ENCODE measurements at places on chromosomes 13 and 19.

DNA sequence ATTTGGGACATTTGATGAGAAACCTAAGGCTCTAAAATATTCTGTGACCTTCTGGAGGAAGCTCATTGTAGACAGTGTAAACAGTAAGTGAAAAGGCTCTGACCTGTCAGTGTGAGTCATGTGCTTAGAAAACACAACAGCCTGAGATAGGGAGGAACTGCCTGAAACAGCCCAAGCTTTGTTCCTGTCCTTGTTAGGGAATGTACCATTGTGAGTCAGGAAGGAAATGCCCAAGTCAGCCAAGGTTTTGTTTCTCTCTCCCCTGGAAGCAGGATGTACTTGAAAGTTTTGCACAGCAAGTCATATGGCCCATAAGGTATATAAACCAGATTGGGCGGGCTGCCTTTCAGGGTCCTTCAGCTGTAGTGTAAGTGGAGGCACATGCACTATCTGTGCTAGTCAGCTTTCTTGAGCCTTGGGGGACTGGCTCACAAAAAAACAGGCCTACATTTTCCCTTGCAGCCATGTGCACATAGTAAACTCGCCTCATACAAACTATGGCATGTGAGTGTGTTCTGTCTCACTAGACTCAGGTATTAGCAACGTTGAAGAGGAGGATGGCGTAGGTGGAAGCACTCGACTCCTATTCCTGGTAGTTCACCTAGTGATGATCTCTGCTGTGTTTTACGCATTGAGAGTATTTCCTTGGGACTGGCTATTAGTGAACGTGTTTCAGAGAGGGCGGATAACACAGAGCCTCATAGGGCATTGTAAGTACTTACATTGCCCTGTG is 141.2 kb upstream of the KLHL1 start:
- no peak for DNase-seq

GRCh38 chr19:55384131-55384919 is at the start of gene TMEM238:
Gene TMEM238, minus strand, starts transcription at chr19:55384292. Its CDS starts 33 bp downstream, at chr19:55384259.
- no peak for DNase-seq

DNA sequence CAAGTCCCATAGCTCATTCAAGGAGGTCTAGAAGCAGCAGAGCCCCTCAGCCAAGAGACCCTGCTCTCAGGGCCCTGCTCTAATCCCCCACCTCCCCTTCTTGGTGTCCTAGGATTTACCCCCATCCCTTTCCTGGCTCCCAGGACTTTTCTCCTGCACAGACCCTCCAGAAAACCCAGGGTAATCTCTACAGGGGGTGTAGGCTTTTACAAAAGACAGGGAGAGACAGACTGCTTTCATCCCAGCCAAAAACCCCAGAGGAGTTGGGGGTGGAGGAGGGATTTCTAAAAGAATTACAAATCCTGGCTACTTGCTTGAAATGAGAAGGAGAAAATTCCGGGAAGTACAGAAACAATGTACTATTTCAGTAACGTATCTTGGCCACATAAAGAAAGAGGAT is 133.3 kb downstream of the TNFSF13B start:
- DNase-seq: no peak

GRCh38 chr13:30666113-30666512 is 48.4 kb downstream of the USPL1 start:
- no peak for DNase-seq

GRCh38 chr19:43408043-43408442 is 6.6 kb upstream of the TEX101 start:
- no peak for DNase-seq

- no peak for DNase-seq
Measured at GRCh38 chr13:41365631-41366030, 54.6 kb downstream of the NAA16 start.

GRCh38 chr13:66689628-66690027 is 540.5 kb downstream of the PCDH9 start:
- DNase-seq: no peak

GRCh38 chr19:51760697-51761356 is at the start of gene FPR2:
Gene FPR2, plus strand, starts transcription at chr19:51761180. Its CDS starts 7,479 bp downstream, at chr19:51768659.
- DNase-seq: no peak

DNA sequence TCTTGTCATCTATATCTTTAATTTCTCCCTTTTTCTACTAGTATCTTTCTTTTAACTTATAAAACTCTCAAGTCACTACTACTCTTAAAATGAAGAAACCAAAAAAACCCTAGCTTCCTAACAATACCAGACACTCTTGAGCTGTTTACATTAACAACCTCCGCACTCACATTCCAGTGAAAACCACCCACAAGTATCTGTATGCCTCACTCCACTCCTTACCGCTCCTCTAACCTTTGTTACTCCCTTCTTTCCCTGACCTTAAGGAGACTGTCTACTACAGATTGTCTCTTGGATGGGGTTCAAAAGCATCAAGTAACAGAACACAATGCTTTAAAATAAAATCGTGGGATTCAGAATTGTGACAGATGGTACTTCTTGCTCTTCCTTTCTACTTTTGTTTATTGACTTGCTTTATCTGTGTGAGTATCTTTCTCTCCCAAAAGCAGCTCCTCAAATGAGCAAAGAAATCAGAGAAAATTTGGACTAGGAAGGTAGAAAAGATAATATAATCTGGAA is 110.0 kb upstream of the FBXL3 start:
- DNase-seq: no peak

GRCh38 chr19:10660346-10660745 is 6.2 kb downstream of the ILF3 start:
- DNase-seq: no peak

DNA sequence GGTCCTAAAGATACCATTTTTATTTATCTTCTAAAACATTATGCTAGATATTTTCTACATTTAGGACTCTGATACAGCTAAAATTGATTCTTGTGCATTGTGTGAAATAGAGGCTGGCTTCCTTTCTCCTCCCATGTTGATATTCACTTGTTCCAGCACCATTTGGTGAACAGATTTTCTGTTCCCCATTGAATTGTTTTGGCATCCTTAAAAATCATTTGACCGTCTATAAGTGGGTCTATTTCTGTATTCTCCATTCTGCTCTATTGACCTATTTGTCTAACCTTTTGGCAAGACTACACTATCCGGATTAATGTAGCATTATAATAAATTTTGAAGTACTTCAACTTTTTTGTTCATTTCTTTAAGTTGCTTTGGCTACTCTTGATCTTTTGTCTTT is 2689.2 kb downstream of the PCDH9 start:
- no peak for DNase-seq

DNA sequence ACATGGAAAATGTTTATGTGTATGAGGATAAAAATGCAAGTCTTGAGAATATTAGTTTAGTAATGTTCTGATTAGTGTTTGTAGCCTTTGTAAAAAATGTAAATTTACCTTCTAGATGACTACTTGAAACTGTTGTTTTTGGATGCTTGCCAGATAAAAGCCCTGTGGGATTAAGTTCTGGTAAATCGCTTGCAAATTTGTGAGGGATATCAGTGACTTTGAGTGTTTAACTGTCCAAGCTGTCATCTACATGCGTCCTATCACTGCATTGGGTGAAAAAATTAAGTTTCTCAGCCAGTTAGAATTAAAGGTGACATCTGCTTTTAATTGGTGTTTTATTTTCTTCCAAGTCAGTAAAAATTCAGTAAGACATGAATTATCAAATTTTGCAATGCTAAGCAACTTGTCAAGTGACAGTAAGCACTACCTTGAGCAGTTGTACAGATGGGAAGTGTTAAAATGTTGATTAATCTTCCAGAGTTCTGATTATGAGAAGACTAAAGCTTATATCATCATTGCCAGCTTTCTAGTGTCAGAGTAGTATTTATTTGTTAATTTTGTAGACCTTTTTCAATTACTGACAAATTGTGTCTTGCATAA is 88.0 kb downstream of the PCCA start:
- DNase-seq: no peak

- no peak for DNase-seq
Measured at GRCh38 chr19:37907735-37908455, 887 bp downstream of the SIPA1L3 start.

DNA sequence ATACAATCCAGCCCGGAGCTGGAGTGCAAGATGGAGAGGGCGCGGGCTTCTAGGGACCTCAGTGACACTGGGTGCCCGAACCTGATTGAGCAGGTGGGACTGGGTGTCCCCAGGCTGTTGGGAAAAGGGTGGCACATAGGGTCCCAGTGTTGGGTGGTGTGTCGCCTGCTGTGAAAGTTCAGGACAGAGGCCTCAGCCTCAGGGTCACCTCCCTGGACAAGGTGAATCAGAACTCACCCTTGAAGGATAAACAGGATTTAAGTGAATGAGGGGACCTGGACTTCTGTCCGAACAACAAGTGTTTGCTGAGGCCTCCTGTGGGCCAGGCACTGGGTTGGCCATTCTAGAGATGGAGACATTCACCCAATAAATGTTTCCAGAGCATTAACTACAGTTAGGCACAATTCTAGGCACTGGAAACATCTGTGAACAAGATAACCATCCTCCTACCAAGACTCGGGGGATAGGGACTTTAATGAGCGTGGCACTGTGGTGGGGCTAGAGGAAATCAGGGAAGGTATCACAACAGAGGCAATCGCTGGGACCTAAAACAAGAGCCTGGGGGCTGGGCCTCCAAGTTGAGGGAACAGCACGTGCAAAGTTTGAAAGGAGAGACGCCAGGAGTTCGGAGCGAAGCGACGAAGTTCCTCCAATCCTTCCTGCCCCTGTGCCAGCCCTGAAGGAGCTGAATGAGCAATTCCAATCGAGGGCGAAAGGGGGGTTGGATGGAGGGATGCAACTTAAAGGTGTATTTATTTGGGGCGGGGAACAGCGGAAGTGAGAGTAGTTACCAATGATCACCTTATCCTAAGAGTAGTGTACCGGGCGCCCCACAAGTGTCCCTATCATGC is 921 bp upstream of the POLD1 start:
- no peak for DNase-seq

DNA sequence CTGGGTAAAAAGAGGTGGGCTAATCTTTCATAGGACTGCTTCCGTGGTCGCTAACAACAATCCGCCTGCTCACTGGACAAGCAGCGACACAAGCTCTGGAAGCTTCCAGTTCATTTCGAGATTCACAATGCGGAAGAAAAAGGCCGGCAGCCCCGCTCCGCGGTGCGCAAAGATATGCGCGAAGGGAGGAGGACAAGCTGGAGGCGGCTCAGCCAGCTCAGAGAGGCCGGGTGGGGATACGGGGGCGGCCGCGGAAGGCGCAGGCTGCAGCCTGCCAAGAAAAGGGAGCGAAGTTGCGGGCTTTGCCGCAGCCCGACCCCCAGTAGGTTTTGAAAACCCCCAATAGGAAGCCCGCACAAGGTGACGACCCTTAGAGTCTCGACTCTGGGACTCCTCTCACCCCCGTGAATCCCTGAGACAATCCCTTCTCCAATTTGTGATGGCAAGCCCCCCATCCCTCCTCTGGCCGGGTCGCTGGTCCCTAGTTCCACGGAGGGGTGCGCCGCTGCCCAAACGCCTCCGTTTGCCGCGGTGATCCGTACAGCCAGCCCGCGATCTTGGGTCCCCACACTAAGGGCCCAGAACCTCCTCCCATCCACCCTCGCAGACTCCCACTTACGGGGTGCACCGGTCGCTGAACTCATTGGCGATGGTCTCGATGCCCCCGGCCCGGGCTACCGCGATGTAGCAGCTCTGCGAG is 697 bp downstream of the HSPH1 start:
- peak; percentile 4 for DNase-seq

DNA sequence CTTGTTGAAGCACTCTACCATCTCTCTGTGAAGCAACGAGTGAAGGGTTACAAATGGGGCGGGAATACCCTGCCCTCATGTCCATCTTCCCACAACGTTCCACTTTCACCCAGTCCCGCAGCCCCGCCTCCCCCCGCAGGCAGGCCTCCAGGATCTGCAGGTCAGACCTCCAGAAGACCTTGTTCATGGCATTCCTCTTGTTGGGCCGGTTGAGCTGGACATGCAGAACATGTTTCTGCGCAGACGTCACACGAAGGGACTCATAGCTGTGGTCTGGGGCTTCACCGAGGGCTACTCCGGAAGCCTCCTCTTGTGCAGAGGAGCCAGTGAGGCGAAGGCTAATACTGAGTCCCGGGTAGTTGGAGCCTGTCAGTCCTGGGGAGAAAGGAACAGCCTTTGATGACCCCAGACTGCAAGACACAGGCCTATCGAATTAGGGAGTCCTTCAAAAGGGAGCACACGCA is 420 bp downstream of the ECH1 start:
- no peak for DNase-seq

DNA sequence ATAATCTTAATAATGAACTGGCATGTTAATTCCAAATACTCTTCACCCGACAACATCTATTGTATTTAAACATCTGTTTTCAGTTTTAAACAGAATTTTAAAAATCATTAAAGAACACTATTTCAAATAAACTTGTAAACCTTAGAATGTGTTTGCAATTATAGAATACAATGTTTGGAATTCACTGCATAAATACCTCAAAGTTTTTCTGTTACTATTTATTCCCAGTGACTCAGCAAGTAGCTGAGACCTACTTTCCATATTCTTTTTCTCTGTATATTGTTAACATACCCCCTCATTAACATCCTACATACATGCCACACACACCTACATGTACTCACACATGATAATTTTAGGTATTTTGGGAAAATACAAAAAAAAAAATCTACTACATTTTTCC is 1134.3 kb downstream of the SLITRK1 start:
- DNase-seq: no peak

DNA sequence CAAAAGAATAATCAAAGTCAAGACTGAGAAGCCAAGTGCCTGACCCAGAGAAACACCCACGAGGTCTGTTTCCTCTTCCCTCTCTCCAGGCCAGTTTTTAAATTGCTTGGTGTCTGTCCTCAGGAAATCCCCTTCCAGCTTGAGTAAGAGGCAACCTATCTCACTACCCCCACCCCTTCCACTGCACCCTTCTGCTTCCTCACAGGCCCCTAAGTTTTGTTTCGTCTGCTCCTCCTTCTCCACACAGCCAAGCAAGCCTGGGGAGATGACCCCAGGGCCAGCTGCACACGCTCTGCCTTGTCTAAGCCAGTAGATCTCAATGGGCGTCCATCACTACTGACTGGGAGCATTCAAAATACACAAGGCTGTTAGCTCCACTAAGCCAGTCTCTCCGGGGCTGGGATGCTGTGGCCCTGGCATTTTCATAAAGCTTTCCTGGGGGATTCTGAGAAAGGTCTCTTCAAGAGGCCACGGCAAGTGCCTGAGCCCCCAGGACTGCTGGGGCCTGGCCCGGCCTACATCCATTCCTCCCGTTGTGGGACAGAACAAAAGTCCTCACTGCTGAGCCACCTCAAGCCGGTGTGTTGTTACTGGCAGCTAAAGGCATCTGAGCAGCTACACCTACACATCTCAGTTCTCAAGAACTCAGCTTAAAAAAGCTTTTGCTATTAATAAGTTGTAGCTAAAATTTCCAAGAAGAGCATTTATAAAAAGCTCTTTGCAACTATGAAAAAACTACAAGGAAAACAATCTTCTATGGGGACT is 14.9 kb upstream of the IL4I1 start:
- DNase-seq: no peak
